ENCODE measurements at places on chromosomes 7 and 10.

DNA sequence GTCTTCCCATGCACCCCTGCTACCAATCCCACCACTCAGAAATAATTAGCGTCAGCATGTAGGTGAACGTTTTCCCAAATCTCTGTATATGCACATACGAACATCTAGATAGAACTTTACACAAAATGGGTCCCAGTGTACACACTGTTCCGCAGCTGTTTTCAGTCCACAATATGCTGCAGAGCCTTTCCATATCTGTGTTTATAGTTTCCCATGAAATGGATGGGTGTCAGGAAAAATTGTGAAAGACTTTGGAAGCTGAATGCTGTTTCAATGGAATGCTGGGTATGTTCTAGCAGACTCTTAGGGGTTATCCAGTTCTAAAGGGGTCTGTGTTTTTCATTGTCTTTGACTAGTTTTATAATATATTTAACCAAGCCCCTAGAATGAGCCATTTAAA lies 13.8 kb downstream of the GRK5 start:
- DNase-seq: no peak

- no peak for DNase-seq
These were observed 77.6 kb upstream of the PRLHR start for GRCh38 chr10:118672766-118673715.

- DNase-seq: peak; percentile 71
These were observed 489.8 kb upstream of the ZMIZ1 start for GRCh38 chr10:78578929-78579328.

GRCh38 chr10:26855186-26855585 lies 5.6 kb downstream of the ABI1 start:
- no peak for DNase-seq

GRCh38 chr10:116646502-116646901 lies 25.7 kb downstream of the PNLIPRP2 start:
- DNase-seq: no peak

GRCh38 chr7:26376175-26376917 lies 84.7 kb downstream of the SNX10 start:
- peak; percentile 59 for DNase-seq

- no peak for DNase-seq
These were observed 259.7 kb downstream of the CALN1 start for GRCh38 chr7:72152161-72153131.

DNA sequence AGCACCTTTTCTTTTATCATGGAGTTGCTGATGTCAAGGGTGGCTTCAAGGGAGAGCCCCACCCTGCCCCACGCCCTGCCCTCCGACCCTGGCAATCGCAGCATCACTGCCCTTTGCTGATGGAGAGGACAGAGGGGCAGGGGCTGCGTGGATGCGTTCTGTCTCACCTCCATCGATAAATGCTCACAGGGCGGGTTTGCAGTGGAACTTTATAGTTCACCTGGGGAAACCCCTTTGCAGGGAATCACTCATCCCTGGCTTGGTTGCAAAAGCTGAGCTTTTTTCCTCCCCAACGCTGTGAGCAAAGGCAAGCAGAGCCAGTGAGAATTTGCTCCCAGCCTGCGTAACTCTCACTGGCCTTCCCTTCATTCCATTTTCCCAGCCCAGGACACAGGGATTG lies 176.8 kb downstream of the WDR37 start:
- DNase-seq: no peak

DNA sequence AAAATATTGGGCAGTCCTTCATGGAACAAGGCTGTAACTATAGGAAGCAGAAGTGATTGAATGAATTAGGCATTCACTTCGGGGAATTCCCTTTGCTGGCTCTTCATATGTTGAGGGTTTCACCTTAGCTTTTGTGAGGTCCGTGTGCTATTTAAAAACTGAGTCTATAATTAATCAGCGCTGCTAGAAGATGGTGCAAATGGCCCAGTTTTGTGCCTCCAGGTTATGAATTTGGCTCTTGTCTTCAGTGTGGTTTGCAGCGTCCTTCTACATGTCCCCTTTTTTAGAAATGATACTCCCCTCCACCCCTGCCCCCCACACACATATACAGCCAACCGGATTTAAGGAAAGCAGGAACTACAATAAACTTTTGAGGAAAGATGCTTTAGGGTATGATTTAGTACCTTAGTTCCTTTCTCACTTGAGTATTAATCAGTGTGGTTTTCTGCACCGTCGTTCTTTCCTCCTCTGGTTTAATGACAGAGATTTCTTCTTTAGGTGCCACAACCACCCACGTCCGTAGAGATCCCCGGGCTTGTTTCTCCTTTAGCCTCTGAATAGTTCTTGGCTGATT lies 110.6 kb upstream of the SAMD8 start:
- DNase-seq: no peak

DNA sequence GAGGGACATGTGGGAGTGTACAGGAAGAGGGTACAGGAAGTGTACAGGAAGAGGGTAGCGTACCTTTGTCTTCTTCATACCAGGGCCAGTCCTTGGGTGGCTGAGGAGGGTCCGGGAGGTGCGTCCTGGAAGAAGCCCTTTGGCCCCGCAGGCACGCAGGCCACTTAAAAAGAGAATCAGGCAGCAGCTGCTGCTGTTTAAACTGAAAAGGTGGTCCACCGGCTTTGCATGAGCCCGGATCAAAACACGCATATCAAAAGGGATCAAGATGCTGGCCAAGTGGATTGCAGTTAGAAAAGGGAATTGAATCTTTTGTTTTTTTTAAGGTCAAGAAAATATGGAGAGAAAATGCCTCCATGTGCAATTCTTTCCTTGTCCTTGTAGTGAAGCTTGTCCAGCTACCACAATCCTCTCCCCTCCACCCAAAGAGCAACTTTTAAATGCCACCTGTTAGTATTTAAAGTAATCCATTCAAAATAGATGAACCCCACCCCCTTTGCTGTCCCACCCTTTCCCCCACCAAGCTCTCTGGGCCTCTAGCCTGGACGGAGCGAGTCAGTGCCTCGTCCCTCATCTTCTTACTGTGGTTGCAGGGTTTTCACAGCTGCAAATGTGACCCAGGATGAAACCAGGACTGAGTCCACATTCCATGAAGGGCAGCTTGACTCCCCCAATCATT lies 142.8 kb downstream of the GLCCI1 start:
- DNase-seq: no peak
